Ovary (tissue), 10 donors: ENCODE measurements at places on chromosomes 7 and 10. TPM values are rescaled to one million over a fixed set of nuclear protein-coding genes. Genes with fewer than 3 reads are reported as not detected.

The GRM3 gene
- polyA plus RNA-seq = 0.10 TPM

The CACNA2D1 gene
- polyA plus RNA-seq = 34.2 TPM

The LIPF gene
- polyA plus RNA-seq = 0.75 TPM

The TLX1 gene
- not detected for polyA plus RNA-seq

The TUBGCP2 gene
- 32.4 TPM for polyA plus RNA-seq
